ENCODE measurements at places on chromosomes 11 and 22. TPM values are rescaled to one million over a fixed set of nuclear protein-coding genes. Genes with fewer than 3 reads are reported as not detected.
A peak's percentile ranks its signal among the peaks of the same experiment; 100 is the strongest.

GRCh38 chr22:35451592-35451991 is 51.7 kb downstream of the MCM5 start:
- DNase-seq = no peak

GRCh38 chr11:47470671-47471070 is 21.7 kb upstream of the RAPSN start:
- no peak for DNase-seq

PSMD13 gene
- total RNA-seq = 146 TPM

- DNase-seq = peak; percentile 97
Observed at GRCh38 chr11:64969209-64969608, 2.7 kb downstream of the MAJIN start.

GRCh38 chr11:65556470-65557279 is 1.5 kb downstream of the LTBP3 start:
- DNase-seq = no peak

GRCh38 chr11:8201644-8202365 is 33.0 kb upstream of the RIC3 start:
- DNase-seq = no peak

CPT1B gene
- 3.4 TPM for total RNA-seq

PARVG gene
- total RNA-seq = not detected

CAPN5 gene
- total RNA-seq = 3.2 TPM

DNA sequence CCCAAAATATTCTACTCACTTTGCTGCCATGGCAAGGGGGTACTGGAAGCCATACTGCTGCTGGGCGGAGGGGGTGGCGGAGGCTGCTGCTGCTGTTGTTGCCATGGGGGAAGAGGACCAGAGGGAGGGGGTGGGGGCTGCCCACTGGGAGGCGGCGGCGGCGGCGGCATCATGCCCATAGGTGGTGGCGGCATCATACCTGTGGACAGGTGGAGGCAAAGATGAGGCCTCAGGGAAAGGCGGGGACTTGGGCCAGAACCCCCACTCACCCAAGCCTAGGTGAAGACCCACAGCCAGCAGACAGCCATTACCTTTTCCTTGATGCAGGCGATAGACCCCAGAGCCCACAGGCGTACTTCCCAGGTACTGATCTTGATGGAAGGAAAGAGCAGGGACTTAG is 7.1 kb upstream of the PYGM start:
- no peak for DNase-seq

CYB5R2 gene
- 12.1 TPM for total RNA-seq

DNA sequence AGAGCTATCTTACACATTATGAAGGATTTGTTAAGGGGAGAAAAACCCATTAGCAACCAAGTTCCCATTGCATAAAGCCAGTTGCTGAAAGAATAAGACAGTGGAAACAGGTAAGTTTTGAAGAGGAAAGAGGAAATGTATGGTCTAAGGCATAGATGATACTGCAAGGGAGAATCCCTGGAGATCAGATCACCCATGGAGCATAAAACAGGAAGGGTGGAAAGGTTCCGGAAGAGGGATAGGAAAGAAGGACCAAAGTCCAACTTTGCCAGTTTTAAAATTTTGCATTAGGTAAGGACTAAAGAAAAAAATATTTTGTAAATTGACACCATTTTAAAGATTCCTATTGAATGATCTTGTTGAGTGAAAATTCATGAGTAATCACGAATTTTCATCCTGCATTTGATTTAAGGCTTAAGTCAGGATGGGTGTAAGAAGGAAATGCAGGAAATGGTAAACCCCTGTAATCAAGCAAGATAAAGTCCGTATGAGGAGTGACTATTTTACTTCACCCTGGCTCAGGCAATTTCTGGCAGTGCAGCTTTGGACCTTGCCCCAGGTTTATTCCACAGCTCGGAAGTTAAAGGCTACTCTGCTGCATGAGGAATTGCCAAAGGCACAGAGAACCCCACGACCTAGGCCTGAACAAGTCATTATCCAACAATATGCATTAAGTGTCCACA is 70.9 kb downstream of the CCDC34 start:
- DNase-seq = peak; percentile 39

DNA sequence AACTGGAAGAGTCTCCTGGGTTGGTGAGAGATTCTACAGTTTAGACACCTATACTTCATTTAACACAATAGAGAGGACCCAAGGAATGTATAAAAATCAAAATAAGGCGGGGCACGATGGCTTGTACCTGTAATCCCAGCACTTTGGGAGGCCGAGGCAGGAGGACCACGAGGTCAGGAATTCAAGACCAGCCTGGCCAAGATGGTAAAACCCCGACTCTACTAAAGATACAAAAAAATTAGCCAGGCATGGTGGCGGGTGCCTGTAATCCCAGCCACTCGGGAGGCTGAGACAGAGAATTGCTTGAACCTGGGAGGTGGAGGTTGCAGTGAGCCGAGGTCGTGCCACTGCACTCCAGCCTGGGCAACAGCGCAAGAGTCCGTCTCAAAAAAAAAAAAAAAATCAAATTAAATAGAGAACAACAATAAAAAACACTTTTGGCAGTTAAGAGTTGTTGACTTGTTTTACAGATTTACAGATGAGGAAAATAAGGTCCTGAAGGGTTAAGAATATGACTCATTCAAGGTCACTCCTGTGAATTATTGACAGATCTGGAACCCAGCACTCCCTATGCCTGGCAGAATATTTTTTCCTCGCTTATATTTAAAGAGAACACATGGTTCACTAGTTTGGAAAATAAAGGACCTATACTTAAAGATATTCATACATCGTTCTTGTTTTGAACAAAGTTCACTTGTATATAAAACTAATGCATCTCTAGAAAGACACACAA is 5.2 kb downstream of the LGR4 start:
- no peak for DNase-seq

- no peak for DNase-seq
Observed at GRCh38 chr11:61034704-61035525, 63.4 kb downstream of the CD6 start.

- DNase-seq = no peak
Observed at GRCh38 chr11:118899706-118900360, 16.1 kb downstream of the CXCR5 start.

KRTAP5-11 gene
- total RNA-seq = not detected

GRCh38 chr22:20652582-20652981 is 121.3 kb upstream of the SERPIND1 start:
- no peak for DNase-seq

DNA sequence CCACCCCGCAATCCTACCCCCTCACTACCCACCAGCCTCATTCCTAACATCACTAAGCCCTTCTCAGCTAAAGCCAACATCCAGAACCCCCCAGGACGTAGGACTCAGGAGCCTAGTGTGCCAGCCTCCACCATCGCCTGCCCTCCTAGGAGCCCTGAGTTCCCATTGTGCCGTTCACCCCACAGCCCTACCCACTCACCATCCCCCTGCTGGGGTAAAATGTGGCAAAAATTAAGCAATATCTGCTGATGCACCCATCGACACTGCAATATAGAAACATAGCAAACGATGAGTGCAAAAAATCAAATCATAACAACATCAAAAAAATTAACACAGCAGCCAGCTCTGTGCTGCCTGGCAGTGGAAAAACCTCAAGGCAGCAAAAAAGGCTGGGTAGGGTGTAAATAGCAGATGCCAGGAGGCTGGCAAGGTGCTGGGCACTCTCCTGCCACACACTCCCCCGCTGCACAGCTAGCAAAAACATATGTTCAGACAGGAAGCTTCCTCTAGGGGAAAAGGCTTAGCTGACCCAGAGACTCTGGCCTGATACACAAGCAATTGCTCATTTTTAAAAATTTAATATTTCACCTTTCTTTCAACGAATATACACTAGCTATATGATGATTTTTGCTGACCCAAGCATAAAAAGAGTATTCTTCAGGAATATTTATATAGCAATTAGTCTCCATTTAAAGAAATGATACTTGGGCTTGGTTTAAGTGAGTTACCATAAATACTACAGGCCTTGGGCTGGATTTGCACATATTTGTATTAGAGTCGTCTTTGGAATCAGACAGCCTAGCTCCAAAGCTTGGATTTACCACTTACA is 33.8 kb downstream of the PRDM10 start:
- DNase-seq = no peak

DNA sequence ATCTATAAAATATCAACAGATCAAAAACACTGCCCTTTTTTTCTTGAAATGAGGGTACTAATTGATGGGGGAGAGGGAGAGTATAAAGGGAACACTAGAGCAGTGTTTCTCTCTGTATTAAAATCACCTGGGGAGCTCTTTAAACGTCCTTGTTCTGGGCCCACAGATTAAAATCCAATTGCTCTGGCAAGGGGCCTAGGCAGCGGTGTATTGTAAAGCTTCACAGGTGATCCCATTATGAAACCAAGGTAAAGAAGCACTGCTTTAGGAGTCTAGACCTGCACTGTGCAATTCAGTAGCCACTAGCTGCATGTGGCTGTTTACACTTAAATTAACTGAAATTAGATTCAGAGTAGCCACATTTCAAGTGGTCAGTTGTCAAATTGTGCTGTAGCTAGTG is 3.0 kb downstream of the AQP11 start:
- DNase-seq = no peak

DNA sequence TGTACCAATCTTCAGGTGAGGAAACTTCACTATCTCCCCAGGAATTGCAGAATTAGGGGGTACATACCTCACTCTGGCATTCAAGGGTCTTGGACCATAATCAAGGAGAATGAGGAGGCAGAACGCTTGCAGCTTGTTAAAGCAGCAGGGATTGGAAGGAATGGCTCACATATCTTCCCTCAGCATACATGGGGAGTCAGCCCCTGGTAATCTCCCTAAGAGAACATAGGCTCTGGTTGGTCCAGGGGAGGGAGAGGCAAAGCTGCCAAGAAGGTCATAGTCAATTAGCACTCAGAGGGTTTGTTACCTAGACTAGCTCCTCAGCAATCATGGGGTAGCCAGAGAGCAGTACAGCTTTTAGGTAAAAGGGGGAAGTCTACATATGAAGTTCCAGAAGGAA is 256.8 kb downstream of the INSC start:
- DNase-seq = no peak

GRCh38 chr11:79857377-79858214 is 416.8 kb upstream of the TENM4 start:
- DNase-seq = no peak

RFPL2 gene
- total RNA-seq = not detected

- peak; percentile 25 for DNase-seq
Observed at GRCh38 chr11:31509051-31509428, 382 bp downstream of the IMMP1L start.

DNA sequence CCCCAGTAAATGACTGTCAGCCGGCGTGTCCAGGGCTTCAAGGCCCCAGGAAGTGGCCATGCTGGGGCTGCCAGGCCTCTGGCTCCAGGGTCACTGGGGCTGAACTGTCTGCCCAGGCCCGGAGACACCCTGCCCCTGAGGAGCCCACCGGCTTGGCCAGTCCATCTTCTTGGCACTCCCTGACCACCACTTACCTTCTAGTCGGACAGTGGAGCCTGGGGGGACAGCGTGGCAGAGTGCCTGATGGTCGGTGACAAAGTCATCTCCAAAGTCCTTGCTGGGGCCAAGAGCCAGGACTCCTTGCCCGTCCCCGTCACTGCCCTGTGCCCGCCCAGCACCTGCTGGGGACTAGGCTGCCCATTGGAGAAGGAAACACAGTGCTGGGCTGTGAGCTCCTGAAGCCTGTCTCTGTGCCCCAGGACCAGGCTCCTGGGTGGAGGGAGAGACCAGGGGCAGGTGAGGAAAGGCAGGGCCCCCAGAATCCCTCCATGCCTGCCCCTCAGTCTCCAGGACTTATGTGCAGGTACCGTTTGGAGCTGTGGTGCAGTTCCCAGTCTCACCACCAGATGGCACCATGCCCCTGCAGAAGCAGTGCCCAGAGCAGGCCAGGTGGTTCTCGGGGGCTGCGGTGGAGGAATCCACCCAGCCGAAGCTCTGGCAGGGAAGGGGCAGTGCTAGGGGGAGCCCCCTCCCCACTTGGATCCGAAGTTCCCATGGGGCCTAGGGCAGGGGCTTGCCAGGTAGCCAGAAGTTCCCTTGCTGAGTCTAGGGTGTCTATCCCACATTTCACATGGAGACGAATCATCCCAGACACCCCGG is 6.0 kb upstream of the CCDC188 start:
- DNase-seq = peak; percentile 54

- peak; percentile 46 for DNase-seq
Observed at GRCh38 chr11:7072401-7073028, 16.3 kb upstream of the RBMXL2 start.

RAB39A gene
- not detected for total RNA-seq

TMEM80 gene
- total RNA-seq = 9.0 TPM

GRCh38 chr11:61752117-61752924 is at the start of gene MYRF:
MYRF (plus strand) TSS chr11:61752636; CDS start chr11:61752745, 109 bp downstream.
- no peak for DNase-seq

PLAAT5 gene
- total RNA-seq = not detected

OR56A1 gene
- total RNA-seq = not detected

DNA sequence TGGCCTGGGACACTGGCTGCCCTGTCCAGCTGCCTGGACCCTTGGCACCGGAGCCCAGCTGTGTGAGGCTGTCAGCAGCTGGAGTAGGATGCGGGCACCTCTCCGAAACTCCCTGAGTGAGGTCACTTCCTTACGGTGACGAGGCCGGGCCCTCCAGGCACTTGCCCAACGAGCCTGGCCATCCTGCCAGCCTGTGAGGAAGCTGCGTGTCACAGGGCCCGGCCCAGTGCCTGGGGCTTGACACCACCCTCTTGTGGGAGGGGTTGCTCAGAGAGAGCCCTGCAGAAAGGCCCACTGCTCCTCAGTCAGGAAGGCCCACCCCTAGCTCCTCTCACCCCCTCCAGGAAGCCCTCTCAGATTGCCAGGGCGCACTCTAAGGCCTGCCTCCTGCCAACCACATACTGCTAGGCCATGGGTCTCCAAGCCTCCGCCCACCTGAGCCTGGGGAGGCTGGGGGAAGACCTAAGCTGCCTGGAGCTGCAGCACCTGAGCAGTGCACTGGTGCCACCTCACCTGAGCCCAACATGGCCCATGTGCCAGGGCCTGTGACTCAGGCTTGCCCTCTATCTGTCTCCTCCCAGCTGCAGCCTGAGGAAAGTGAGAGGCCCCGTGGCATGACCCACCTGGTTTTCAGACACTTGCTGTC is 4.3 kb upstream of the PHLDA2 start:
- peak; percentile 96 for DNase-seq

DNA sequence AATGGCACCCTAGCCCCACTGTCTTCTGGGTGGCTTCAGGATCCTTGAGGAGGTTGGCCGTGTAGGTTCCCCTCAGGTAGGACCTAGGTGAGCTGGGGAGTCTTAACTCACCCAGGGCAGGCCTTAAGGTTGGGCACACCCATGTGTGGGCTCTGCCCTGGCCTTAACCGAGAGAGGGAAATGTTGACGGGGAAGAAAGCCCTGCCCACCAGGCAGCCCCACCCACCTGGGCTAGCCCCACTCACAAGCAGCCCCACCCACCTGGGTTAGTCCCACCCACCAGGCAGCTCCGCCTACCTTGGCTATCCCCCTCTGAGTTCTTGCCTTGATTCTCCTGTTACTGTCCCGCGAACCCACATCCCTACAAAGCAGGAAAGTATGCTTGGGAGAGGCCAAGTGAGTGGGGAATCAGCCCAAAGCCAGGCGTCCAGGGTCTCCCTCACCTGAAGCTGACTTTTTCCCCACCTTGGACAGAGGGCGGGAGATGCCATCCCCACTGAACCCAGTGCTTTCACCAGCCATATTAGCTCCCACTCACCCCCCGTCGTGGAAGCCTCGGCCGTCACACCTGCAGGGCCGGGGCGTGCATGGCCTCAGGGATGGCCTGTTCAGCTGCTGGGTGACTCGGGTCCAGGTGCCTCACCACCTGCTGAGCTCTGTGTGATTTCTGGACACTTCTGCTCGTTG is at the start of gene MYEOV:
Gene MYEOV (plus strand): TSS at position 337 of the 687 bp plus-strand sequence. CDS start 1,200 bp downstream, outside the sequence.
- DNase-seq = peak; percentile 46

GRCh38 chr11:64839887-64840782 is 4.3 kb downstream of the CDC42BPG start:
- no peak for DNase-seq

- DNase-seq = peak; percentile 78
Observed at GRCh38 chr11:28860893-28861292, 752.7 kb downstream of the METTL15 start.

GRCh38 chr22:20304646-20305045 is 15.2 kb downstream of the DGCR6L start:
- DNase-seq = no peak
